Putamen (tissue), 1 donor: ENCODE measurements at places on chromosomes 7 and 10.

GRCh38 chr7:42210333-42210732, 26.7 kb downstream of the GLI3 start:
- DNase-seq = no peak

DNA sequence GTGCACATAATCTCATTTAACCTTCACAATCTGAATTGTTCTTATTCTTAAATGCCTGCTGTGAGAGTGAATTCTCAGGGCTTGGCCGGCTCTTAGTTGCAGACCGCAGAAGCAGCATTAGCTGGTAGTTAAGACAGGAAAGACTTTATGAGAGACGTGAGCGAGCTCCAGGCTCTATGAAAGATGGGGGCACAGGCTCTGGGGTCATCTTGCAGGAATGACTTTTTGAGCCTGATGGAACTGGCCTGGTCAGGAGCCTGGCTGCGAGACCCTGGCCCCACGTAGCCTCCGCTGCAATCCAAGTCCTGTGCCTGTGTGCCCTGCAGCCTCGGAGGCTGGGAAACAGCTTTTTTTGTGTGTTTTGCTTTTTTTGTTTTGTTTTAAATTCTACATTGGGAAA, 958.8 kb upstream of the ZNF722 start:
- DNase-seq = no peak

DNA sequence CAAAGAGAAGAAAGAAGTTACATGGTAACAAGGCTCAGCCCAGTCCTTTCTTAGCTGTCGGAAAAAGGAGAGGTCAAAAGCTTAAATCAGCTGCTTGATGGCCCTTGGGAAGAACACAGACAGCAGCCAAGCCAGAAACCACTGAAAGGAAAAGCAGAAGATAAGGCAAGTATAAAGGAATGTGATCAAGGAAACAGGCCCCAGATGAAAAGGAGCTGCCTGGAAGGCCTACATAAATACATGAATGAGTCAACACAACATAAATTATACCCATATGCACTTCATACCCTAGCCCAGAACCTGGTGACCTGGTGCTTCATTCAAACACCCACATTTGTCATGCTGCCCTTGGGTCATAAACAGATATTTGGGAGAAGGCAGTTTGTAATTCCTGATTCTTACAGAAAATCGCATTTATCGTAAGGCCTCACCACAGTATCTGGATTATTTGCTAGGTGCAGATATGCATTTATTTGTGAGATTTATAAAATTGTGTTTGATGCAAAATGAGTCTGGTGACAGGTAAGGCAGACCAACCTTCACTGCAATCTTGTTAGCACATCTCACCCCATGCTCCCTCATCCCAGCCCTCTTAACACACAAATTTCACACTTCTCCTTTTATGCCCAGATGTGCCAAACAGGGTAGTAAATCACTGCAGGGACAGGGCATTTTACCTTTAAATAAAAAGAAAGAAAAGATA, 94.9 kb upstream of the KCNIP2 start:
- DNase-seq = no peak

DNA sequence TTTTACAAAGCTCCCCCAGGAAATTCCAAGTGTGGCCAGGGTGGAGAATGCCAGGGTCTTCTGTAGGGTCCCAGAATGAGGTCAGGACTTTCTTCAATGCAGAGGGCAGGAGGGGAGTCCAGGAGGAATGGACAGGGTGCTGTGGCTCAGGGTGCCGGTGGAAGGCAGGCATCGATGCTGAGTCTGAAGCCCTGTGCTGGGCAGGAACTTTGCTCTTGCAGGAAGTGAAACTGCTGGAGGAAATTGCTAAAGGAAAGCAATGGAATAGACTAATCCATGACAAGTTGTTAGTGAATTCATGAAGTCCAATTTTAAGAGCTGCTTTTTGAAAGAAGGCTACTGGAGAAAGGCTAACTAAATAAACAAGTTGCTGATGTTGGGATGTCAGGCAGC, 14.8 kb downstream of the PTPRE start:
- DNase-seq = no peak

- no peak for DNase-seq
These were observed 663.5 kb downstream of the SORCS1 start for GRCh38 chr10:106500925-106501525.

GRCh38 chr7:143362131-143363015, at the start of gene FAM131B:
Gene FAM131B (minus strand): TSS chr7:143362713. CDS start chr7:143362603, 110 bp downstream.
- peak; percentile 69 for DNase-seq

DNA sequence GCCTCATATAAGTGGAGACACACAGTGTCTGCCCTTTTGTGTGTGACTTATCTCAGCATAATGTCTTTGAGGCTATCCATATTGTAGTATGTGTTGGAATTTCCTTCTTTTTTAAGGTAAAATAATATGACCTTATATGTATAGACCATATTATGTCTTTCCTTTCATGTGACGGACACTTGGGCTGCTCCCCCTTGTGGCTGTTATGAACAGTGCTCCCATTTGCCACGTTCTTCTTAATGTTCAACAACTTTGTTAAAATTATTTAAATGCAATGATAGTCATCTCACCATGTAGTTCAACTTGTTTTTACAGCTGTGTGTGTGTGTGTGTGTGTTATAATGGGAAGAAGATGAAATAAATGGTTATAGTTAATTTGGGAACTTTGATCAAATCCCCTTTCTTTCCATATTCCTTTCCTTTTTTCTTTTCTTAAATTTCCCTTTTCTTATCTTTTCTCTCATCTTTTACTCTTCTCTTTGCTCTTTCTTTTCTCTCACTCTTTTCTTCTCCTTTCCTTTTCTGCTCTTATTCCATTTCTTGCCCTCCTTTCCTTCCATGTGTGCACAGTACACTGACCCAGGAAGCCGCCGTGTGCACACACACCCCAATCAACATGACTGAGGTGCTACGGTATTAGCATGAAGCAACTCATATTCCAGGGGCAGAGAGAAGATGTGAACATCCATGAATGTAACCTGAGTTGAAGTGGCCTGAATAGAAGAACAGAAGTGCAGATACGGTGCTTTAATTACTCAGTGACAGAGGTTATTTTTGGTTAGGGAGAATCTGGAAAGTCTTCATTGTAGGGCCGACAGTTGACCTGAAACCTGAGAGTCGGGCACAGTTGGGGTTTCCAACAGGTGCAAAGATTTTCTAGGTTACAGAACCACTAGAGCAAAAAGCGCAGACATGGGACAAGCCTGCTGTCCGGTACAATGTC, 596.6 kb downstream of the SDK1 start:
- no peak for DNase-seq

DNA sequence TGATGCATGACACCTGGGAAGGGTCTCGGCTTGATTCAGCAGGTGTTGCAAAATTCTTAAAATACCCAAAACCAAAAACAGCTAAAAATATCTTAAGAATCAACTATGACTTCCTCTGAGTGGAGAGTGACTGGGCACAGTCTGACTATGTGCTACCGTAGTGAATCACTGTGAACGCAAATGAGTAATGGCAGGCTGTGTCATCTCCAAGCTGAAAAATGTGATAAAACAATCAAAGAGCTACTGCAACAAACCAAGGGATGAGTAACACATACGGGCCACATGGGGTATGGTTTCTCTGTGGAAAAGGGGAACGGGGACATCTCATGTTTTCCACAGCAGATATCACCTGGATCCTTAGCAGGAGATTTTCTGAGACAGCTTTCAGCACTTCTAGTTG, 127.5 kb downstream of the ABCA13 start:
- DNase-seq = no peak

GRCh38 chr10:119449760-119450461, 92.6 kb downstream of the RGS10 start:
- no peak for DNase-seq

DNA sequence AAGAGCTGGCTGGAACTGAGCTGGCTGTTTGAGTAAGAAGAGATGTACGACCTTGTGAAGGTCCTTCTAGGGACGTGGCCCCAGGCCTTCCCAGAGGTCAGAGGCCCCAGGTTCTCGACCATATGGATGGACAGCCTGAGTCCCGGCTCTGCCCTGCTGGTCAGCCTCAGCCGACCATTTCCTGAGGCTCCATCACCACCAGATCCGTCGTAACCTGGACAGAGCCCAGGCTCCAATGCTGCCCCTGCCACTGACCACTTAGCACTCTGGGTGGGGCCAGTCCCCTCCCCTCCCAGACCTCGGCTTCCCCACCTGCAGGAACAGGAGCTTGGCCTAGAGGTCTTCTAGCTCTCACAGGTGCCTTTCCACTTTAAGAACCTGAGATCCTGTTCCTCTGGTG, 10.6 kb upstream of the INMT start:
- DNase-seq = no peak

- DNase-seq = no peak
These were observed 42.5 kb downstream of the VCL start for GRCh38 chr10:74040200-74041126.

DNA sequence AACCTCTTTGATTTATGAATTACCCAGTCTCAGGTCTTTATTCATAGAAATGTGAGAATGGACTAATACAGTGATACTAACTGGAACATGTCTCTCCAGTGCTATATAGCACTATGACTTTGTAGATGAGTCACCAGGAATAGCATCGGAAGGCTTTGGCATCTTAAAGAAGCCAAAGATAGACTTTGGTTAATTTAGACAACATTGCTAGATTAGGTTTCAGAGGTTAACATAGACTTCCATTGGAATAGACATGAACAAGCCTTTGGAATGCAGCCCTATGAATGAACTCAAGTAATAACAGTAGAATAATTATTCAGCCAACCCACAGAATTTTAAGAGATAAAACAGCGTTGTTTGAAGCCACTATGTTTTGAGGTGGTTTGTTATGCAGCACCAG, 169.2 kb downstream of the HGF start:
- DNase-seq = no peak

- no peak for DNase-seq
These were observed 9.3 kb downstream of the KCNH2 start for GRCh38 chr7:150968734-150969372.

- no peak for DNase-seq
These were observed 195.0 kb downstream of the GPR37 start for GRCh38 chr7:124570558-124570957.

GRCh38 chr7:102890292-102890970, 22.4 kb upstream of the LRRC17 start:
- DNase-seq = no peak
